Prostate gland (tissue), 2 donors: ENCODE measurements at places on chromosomes 2 and 18. TPM values are rescaled to one million over a fixed set of nuclear protein-coding genes. Genes with fewer than 3 reads are reported as not detected.
A peak's percentile ranks its signal among the peaks of the same experiment; 100 is the strongest.

DNA sequence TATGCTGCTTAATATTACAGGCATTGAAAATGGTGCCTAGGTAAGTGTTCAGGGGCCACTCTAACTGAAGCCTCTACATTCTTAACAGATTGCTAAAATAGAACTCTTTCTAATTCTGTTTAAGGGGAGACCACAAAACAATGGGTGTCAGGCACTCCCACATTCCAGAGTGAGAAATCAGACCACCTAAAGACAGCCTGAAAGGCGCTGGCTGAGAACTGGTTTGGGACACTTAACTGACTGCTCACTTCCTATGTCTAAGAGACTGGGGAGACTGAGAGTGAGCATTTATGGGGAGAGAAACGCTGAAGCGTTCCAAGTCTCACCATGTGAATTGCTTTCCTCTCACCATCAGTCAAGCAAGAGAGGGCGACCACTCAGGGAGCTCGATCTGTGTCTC is 108.8 kb upstream of the ITGB6 start:
- no peaks in the 10 kb centered on the region for H3K36me3 ChIP-seq
- no peak overlapping the region for H3K4me3 ChIP-seq
- no peaks in the 10 kb centered on the region for H3K4me1 ChIP-seq
- H3K27me3 ChIP-seq = no peaks in the 10 kb centered on the region
- no peak for DNase-seq

GRCh38 chr2:102064679-102065674 is 73.2 kb downstream of the IL1R2 start:
- DNase-seq = no peak
- H3K36me3 ChIP-seq = no peaks in the 10 kb centered on the region
- H3K27me3 ChIP-seq = no peaks in the 10 kb centered on the region
- H3K27ac ChIP-seq = peak overlapping the region; percentile 77
- H3K4me3 ChIP-seq = no peak overlapping the region
- peaks cover 11% of the 10 kb centered on the region for H3K4me1 ChIP-seq

- H3K36me3 ChIP-seq = no peaks in the 10 kb centered on the region
- H3K4me1 ChIP-seq = no peaks in the 10 kb centered on the region
- no peaks in the 10 kb centered on the region for H3K27me3 ChIP-seq
- no peak overlapping the region for H3K27ac ChIP-seq
- no peak for DNase-seq
These were observed 194.8 kb downstream of the CD226 start for GRCh38 chr18:69752737-69753380.

GRCh38 chr2:43192744-43193651 is 33.4 kb downstream of the ZFP36L2 start:
- no peaks in the 10 kb centered on the region for H3K4me1 ChIP-seq
- no peak for DNase-seq
- no peak overlapping the region for H3K27ac ChIP-seq

GRCh38 chr2:120744817-120745216 is 9.1 kb downstream of the GLI2 start:
- no peaks in the 10 kb centered on the region for H3K4me1 ChIP-seq
- no peak overlapping the region for H3K4me3 ChIP-seq
- no peak overlapping the region for H3K27ac ChIP-seq
- DNase-seq = no peak

DNA sequence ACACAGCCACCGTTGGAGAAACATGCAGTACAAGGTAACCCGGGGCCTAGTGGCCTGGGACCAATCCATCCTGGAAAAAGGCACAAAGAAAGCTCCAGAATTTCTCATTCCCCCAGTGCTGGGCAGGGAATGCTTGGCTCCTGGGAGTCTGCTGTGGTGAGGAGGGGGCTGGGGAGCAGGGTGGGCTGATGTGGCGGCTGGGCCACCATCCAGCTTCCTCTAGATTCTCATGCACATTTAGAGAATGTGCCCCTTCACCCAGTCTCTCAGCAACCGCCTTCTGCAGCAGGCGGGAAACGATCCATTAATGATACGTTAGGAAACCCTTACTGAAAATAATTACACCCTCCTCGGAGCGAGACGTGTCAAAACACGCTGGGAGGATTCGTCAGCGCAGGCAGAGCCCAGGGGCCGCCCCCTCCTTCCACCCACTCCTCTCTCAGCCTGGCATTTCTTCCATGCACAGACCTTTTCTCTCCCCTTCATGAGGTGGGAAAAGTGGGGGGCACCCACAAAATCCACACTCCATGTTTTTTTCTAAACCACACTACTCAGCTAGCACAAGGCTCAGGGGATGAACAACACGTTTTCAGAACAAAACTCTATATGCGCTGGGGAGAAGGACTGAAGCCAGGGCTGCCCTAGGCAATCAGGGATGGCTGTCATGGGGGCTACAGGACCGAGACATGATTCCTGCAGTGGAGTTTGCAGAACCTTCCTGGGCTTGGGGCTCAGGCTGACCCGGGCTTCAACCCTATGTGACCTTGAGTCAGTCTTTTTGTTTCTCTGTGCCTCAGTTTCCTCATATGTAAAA is 56.1 kb upstream of the SMAD7 start:
- no peaks in the 10 kb centered on the region for H3K27me3 ChIP-seq
- no peaks in the 10 kb centered on the region for H3K36me3 ChIP-seq
- H3K4me1 ChIP-seq = no peaks in the 10 kb centered on the region

DNA sequence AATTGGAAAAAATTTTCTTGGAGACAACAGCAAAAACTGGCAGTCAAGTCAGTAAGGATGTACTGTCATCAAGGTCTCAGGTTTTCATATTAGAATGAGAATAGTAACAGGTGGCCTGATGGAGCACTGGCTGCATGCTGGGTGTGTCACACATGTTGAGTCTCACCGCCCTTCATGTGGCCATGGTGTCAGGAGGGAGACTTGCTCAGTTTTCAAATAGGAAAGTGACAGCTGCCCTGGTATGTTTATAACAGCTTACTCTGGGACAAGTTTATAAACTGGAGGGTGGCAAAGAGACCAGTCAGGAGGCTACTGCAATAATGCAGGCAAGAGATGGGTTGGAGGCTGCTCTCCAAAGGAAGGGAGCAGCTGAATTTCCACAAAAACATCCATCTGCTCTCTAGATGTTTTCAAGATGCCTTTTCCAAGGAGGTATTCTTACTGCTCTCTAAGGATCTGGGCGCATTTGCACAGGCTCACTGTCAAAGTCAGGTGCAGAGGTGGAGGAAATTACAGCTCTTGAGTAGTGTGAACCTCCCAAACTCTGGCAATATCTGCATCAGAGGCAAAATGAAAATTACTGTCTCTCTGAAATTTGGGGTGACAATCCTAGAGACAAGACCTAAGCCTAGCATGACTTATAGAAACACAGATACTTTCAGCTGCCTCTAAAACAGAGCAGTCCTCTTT is 321.9 kb upstream of the RAB12 start:
- no peaks in the 10 kb centered on the region for H3K4me1 ChIP-seq
- DNase-seq = no peak
- no peaks in the 10 kb centered on the region for H3K36me3 ChIP-seq
- no peak overlapping the region for H3K4me3 ChIP-seq

DNA sequence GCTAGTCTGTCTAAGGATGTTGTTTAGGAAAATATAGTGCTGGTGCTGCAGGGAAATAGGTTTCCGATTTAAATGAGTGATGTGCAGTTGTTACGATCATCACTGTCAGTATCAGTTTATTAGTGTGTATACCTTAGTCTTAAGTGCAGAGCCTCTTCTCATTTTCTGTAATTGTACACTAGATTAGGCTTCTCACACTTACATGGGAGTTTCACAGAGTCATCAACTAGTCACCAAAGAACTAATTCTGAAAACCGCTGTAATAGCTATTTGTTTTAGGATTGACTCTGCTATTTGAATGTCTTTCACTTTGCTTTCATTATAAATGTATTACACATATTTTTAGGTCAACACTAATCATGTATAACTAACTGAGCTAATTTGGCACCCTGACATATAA is 99.8 kb upstream of the ZEB2 start:
- no peaks in the 10 kb centered on the region for H3K27me3 ChIP-seq
- H3K4me1 ChIP-seq = no peaks in the 10 kb centered on the region
- no peak overlapping the region for H3K27ac ChIP-seq
- DNase-seq = no peak
- H3K4me3 ChIP-seq = no peak overlapping the region

DNA sequence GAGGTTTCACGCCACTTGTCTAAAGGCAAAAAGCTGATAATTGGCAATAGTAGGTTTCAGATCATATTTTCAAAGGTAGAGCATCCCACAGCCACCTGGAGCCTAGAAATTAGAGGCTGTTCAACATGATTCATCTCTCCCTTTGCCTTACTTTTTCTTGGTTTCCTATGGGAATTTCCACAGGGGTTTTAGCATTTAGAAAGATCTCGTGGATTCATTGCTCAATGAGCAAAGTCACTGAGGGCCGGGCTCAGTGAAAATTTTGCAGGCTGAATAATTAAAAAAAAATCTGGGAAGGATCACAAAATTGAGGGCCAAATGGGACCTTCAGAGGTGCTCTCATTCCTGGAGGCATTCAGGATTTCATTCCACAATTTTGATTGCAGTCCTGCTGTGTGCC is 137.1 kb downstream of the VAPA start:
- H3K27me3 ChIP-seq = no peaks in the 10 kb centered on the region
- no peak overlapping the region for H3K27ac ChIP-seq
- no peak overlapping the region for H3K4me3 ChIP-seq
- H3K36me3 ChIP-seq = no peaks in the 10 kb centered on the region
- DNase-seq = no peak

- no peaks in the 10 kb centered on the region for H3K4me1 ChIP-seq
- H3K27ac ChIP-seq = no peak overlapping the region
- DNase-seq = no peak
- H3K36me3 ChIP-seq = no peaks in the 10 kb centered on the region
- H3K4me3 ChIP-seq = no peak overlapping the region
- no peaks in the 10 kb centered on the region for H3K27me3 ChIP-seq
These were observed 232.2 kb downstream of the THSD7B start for GRCh38 chr2:136997557-136997956.

DNA sequence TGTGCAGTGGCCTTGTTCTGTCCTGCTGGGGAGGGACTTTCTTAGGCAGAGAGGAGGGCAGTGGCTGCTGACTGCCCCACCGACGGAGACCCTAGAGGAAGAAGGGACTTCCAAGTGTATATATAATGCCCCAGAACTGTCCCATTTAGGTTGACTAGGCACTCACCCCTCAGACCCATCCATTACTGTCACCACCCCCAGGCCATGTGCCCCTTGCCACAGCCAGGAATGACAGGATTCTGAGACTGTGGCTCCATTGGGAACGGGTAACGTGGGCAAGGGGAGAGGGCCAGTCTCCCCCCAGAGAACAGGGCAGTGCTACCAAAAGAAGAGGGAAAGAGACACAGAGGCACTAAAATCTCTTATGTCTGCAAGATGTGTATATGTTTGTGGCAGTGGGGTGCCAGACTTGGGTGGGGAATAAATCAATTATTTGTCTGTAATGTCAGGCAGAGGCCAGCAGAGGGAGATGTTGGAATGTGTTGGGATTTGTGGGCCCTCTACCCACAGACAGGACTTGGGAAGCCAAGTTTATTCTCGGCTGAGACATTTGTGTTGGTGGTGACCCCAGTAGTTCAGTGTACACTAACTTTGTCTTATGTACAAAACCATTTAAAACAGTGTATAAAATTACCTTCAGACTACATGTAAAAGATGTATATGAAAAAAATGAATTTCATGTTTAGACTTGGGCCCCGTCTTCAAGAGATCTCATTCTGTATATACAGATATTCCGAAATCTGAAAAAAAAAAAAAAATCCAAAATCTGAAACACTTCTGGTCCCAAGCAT is 24.0 kb upstream of the TMEM37 start:
- H3K4me3 ChIP-seq = no peak overlapping the region
- H3K4me1 ChIP-seq = no peaks in the 10 kb centered on the region
- no peak overlapping the region for H3K27ac ChIP-seq
- peak; percentile 29 for DNase-seq

DNA sequence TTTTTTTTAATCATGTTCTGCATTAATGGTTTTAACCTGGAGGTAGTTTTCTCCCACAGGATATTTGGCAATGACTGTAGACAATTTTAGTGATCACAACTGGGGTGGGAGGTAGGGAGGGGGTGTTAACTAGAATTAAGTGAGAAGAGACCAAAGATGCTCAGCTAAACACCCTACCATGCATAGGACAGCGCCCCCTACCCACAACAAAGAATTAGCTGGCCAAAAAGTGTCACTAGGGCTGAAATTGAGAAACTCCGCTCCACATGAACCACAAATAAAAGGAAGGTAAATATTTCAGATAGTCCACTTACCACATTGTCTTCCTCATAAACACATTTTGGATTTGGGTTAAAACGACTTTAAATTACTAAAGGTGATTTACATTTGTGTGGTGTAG is 942.6 kb downstream of the SUCLG1 start:
- H3K27me3 ChIP-seq = no peaks in the 10 kb centered on the region
- H3K4me1 ChIP-seq = no peaks in the 10 kb centered on the region
- H3K4me3 ChIP-seq = no peak overlapping the region
- no peaks in the 10 kb centered on the region for H3K36me3 ChIP-seq
- H3K27ac ChIP-seq = no peak overlapping the region

GRCh38 chr2:133171393-133172004 is 396.8 kb downstream of the NCKAP5 start:
- no peaks in the 10 kb centered on the region for H3K36me3 ChIP-seq
- H3K4me1 ChIP-seq = no peaks in the 10 kb centered on the region
- no peaks in the 10 kb centered on the region for H3K27me3 ChIP-seq
- no peak overlapping the region for H3K4me3 ChIP-seq

GRCh38 chr2:113847144-113847543 is 42.7 kb upstream of the ACTR3 start:
- no peak overlapping the region for H3K27ac ChIP-seq
- H3K4me1 ChIP-seq = no peaks in the 10 kb centered on the region
- no peak overlapping the region for H3K4me3 ChIP-seq
- no peak for DNase-seq
- no peaks in the 10 kb centered on the region for H3K36me3 ChIP-seq

GRCh38 chr18:46641917-46642316 is 15.1 kb downstream of the LOXHD1 start:
- no peaks in the 10 kb centered on the region for H3K27me3 ChIP-seq
- no peak for DNase-seq
- no peaks in the 10 kb centered on the region for H3K36me3 ChIP-seq
- H3K4me3 ChIP-seq = no peak overlapping the region
- no peaks in the 10 kb centered on the region for H3K4me1 ChIP-seq
- no peak overlapping the region for H3K27ac ChIP-seq

Gene OSBPL1A
- total RNA-seq = 39.1 TPM

Gene ASB18
- not detected for total RNA-seq

Gene FBLN7
- total RNA-seq = 3.0 TPM

Gene GALR1
- 0.14 TPM for total RNA-seq

Gene RTP5
- 0.14 TPM for total RNA-seq

Gene NCKAP5
- total RNA-seq = 7.1 TPM

Gene KLHL41
- 2.3 TPM for total RNA-seq

Gene TIA1
- 100 TPM for total RNA-seq
